ENCODE measurements at places on chromosomes 6 and 20.

GRCh38 chr6:168616816-168617765 is 176.1 kb downstream of the SMOC2 start:
- DNase-seq, result no peak

DNA sequence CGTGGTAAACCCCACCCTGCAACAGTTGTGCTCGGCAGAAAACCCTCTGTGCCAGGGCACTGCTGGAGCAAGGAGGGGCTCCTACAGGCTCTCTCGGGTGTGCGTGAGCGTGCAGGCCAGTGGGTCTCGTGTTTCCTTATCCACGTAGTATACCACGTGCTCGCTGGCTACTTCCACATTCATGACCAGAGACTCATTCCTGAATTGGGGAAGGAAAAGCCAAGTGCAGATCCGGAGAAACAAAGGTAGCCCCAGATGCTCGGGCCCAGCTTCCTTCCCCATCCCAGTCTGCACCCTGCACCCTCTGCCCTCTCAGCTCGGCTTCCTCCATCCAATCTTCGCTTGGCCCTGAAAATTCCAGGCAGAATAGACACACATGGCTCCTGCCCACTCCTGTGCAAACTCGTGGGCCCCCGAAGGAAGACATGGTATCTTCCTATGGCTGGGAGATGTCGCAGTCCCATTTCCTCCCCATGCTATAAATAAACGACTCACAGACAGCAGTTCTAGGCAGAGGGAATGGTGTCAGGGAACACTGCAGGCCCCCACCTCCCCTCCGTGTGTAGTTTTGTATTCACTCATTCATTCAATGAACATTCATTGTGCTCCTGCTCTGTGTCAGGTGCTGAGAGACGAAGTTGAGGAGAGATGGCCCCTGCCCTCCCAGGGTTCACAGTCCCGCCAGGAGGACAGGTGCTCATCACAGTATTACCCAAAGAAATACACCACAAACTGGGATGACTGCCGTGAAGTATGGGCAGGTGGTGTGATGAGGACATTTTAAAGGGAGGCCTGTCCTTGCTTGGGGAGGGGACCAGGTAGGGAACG is 29.6 kb downstream of the NPEPL1 start:
- no peak for DNase-seq

DNA sequence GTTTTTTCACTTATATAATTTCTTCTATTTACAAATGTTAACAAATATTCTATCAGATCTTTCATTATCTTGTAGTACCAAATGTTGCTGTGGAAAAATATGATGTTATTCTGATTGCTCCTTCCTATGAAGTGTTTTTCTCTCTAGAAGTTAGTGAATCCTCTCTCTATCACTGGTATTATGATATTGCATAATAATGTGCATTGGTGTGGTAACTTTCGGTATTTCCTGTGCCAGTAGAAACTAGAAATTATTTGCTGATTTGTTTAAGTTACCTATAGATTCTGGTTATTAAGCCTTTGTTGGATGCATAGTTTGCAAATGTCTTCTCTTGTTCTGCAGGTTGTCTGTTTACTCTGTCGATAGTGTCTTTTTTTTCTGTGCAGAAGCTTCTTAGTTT is 342.5 kb downstream of the CENPW start:
- no peak for DNase-seq

DNA sequence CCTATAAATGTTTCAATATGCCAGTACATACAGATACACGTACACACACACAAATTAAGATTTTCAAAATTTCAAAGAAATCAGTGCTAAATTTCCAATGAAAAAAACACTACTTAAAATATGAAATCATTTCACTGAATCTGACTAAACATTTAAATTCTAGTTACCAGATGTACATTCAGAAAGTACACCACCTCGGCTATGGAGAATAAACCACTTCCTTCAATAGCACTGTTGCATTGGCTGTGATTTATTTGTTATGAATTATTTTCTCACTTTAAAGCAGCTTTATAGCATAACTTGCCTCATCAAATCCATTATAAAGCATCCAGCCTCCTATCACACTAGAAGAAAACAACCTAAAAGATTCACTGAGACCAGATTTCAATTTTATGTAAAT is 36.6 kb downstream of the HBS1L start:
- DNase-seq, result no peak

DNA sequence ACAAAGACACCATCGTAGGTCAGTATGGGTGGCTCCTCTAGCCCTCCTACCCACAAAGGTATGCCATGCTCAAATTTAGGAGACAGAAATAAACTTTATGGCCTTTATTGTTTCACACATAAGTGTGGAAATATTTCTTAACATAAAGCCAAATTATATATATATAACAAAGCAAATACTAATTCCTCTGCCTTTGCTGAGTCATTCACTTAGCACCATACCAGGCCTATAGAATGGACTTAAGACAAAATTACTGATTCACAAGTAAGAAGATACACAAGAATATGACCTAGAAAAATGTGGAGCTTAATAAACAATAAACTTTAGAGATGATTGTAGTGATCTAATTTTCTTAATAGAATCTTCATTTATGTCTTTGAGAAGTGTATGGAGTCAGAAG is 5.2 kb downstream of the FRK start:
- no peak for DNase-seq

GRCh38 chr6:122747573-122747972 is 31.9 kb upstream of the FABP7 start:
- no peak for DNase-seq

DNA sequence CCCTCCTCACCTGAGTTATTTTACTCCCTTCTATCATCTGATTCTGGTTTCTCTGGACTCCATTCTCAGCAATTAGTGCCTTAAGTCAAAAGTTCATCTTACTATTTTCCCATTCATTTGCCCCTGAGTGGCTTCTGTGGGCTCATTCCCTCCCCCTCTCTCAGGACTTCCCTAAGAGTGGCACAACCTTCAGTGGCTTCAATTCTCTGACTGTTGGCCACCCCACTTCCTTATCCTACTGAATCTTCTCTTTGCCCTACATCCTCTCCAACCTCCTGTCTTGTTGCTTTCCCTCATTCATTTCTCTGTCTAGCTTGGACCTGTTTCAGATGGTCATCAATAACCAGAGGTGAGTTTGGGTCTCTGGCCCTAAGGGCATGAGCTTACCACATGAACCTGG is 61.1 kb upstream of the GLP1R start:
- DNase-seq, result no peak

- DNase-seq, result no peak
These were observed 349.3 kb downstream of the SOX4 start for GRCh38 chr6:21942897-21943296.

GRCh38 chr20:10508468-10509251 is 73.6 kb downstream of the SLX4IP start:
- DNase-seq, result no peak

DNA sequence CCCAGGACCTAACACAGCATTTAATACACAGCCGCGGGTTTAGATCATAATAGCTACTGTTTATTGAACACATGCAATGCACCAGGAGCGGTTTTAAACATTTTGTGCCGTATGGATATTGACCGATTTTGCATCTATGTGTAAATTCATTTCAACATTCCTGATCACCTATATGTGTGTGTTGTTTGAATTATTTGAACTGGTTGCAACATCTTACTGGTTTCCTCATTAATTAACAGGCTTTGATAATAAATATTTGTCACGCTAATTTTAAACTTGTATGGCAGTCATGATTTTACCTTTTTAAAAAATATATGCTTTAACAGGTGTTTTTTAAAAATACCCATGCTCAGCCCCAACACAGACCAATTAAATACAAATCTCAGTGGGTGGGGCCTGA is 35.8 kb downstream of the CPNE5 start:
- DNase-seq, result no peak

- no peak for DNase-seq
These were observed 55.2 kb downstream of the HDDC2 start for GRCh38 chr6:125246566-125246965.

- DNase-seq, result no peak
These were observed 78.5 kb upstream of the TRDN start for GRCh38 chr6:123715006-123715863.

GRCh38 chr6:11366183-11366933 is 133.9 kb upstream of the NEDD9 start:
- peak; percentile 37 for DNase-seq

- DNase-seq, result no peak
These were observed 34.9 kb downstream of the CEP43 start for GRCh38 chr6:167034056-167034455.

GRCh38 chr6:44353336-44353735 is 10.9 kb downstream of the SPATS1 start:
- no peak for DNase-seq

DNA sequence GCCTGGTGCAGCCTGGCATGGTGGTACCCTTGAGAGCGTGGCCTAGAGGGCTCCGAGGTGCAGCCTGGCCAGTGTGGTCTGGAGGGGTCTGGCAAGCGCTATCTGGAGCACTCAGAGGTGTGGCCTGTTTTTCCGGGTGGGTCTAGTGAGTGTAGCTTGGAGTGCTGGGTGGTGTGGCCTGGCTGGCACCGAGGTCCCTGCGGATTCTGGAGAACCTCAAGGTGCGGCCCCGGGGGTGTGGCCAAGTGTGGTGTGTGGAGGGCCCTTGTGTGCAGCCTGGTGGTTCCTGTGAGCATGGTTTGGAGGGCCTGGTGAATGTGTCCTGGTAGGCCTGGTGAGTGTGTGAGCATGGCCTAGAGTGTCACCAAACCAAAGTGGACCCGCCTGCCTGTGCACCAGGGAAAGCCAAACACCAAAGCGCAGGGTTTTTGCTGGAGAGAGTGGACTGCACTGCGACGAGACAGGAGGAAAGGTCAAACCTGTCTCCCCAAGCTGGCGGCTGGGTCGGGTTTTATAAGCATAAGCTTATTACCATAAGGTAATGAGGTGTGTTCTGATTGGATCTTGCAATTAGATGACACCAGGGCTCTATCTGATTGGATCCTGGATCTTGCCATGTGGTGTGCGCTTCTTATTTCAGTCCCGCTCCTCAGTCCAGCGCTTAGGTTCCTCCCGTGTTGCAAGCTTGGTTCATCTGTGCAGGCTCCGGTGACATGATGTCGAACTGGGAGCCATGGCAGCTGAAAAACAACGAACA is 35.7 kb downstream of the IGF2R start:
- DNase-seq, result no peak

DNA sequence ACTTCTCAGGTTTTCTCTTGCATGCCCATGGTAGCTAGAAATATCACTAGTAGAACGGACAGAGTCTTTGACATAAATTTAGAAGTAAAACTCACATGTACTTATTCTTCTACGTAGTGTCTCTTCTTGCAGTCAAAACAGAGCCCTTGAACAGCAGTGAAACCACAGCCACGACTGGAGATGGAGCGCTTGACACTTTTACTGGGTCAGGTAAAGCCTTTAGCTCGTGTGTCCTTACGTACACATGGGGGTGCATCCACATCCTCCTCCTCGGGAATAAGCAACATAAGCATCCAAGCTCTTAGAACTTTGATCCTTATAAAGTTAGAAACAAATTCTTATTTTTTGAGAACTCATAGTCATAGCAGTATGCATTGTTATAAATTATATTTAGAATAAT is 215.3 kb downstream of the EYA4 start:
- DNase-seq, result no peak

DNA sequence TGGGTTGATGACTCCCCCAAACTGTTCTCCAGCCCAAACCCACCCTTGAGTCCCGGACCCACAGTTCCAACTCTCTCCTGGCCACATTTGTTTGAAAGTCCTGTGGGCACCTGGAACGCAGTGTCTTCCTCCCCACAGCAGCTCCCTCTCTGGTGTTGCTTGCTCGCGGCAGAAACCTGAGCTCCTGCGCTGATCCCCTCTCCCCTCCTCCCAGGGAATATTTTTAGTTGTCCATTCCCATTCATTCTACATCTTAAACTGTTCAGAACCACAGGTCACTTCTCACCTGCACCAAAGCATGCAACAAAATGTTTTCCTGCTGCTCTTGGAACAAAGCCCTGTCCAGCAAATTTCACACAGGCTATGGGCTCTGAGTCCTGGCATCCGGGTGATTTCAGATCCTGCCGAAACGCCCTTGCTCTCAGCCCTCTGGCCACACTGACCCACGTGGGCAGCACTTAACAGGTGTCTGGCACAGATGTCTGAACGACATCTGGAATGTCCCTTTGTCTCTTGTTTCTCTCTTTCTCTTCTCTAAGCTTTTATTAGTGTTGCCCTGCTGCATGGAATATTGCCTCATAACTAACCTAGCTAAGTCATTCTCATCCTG is 27.0 kb upstream of the PMEPA1 start:
- DNase-seq, result no peak
